ENCODE measurements at places on chromosomes 1 and 21. TPM values are rescaled to one million over a fixed set of nuclear protein-coding genes. Genes with fewer than 3 reads are reported as not detected.

GRCh38 chr1:21334214-21335087, 44.2 kb upstream of the ECE1 start:
- DNase-seq = peak; percentile 56

DNA sequence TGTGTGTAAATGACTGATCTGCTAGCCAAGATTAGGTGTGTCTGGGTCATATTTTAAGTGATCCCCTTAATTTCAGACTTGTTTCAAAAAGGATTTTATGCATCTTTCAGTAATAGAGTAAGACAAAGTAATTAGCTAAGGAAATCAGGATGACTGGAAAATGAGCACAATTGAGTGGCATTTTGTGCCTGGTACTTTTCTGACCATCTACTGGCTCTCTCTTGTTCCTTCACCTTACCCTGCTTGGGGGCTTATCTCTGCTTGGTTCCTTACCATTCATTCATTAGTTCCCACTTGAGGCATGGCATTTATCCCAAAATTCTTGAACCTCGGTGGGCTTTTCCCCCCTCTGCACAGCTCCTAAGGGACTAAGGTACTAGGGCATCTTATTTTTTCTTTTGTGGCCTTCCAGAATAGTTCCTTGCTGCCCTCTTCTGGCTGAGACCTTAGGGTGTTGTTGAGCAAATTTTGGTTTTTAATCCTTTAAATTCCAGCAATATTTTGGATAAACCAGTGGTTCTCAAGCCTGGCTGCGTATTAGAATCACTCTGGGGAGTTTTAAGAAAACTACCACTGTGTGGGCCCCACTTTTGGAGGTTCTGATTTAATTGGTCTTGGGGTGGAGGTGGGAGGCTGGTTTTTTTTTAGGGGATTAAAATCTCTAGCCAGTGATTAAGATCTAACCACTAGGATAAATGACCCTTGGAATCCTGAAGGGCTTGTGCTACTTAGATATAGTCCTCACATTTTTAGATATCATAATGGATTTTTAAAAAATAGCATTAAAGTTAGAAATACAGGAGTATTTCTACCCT, 50.8 kb downstream of the HS2ST1 start:
- DNase-seq = peak; percentile 71

The ARHGEF16 gene
- 7.2 TPM for total RNA-seq

The FCRLA gene
- total RNA-seq = 0.18 TPM

DNA sequence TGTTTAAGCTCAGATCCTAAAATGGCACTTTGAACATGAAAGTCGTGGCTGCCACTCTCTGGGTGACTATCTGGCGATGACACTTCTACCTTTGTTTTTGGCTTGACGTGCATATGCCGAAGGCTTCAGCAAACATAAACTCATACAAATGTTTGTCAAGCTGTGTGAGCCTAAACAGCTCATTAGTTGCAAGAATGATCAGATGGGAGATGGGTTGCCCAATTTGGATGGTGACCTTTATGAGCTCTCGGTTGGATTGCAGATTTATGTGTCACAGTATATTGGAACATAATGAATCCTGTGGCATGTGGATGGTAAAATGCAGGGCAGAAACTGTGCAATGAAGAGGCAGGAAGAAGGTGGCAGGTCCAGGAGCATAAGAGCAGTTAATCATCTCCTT, 229.3 kb downstream of the DISC1 start:
- no peak for DNase-seq

- no peak for DNase-seq
Observed at GRCh38 chr1:31407029-31407626, 5.9 kb upstream of the SERINC2 start.

GRCh38 chr21:39812983-39813382, 54.3 kb upstream of the PCP4 start:
- DNase-seq = no peak

The CREB3L4 gene
- 34.0 TPM for total RNA-seq

The ANGPTL3 gene
- not detected for total RNA-seq

DNA sequence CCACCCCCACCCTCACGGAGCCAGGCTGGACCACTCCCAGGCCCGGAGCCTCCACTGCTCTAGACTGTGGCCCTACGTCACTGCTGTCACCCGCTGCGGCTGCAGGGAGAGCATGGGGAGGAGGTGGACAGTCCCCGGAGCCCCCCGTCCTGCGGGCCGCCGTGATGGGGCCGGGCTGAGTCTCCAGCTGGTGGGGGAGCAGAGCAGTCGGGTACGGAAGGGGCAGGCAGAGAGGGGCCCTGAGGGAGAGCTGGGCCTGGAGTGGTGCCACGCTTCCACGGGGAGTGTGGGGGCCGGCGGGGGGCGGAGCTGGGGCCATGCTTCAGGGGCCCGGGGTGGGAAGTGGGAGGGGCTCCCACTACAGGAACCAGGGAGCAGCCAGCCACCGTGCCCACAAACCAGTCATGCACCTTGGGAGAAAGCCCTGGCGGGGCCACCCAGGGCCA, 98.9 kb upstream of the KCNK1 start:
- DNase-seq = no peak

DNA sequence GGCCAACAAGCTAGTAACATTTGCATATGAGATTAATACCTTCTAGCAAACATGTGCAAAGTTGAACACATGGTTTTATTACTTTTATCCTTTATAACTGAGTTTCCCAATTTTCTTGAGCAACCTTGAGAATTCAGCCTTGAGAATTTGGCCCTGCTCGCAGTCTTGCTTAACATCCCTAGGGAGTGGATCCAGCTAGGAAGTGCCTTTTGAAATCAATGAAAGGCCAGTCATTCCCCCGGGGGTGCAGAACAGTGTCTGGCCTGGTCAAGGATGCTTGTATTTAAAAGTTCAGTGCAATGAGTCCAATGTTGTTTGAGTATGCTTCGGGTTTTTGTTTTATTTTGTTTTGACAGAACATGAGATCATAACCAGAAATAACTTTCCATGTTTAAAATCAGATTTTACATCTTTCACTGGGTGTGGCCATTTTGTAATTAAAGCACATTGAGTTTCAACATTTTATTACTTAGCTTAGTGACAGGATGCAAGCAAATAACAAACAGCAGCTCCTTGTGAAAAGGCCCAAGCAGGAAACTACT, 16.7 kb downstream of the PALMD start:
- peak; percentile 96 for DNase-seq

DNA sequence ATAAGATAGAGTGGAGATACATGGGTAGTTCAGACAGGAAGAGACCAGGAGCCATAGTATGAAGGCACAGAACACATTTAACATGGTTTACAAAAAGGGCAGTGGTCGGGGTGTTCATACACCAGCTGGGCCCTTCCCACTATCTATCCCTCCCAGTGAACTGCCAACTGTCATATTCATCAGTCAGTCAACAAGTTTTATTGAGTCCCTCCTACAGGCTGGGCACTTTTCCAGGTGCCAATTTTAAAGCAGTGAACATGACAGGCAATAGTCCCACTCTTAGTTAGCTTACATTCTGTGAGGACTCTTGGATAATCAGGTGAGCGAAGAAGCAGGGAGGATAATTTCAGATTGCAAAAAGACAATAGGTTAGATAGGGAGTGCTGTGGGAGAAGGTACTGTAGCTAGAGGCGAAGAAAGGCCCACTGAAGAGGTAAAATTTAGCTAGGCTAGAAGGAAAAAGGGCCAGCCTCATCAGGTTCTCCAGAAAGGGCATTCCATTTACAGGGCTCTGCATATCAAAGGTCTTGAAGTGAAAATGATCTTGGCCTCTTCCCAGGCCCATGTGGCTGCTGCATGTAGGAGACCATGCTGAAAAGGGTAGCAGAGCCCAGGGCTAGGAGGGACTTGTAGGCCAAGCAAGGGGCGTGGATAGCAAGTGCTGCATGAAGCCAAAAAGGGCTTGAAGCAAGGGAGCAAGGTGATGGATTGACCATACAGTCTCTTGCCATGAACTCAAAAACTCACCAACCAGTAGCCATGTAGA, 274.7 kb upstream of the SNX7 start:
- DNase-seq = no peak

The ITLN2 gene
- total RNA-seq = not detected

GRCh38 chr1:76294482-76295194, 220.1 kb downstream of the ST6GALNAC3 start:
- DNase-seq = no peak

DNA sequence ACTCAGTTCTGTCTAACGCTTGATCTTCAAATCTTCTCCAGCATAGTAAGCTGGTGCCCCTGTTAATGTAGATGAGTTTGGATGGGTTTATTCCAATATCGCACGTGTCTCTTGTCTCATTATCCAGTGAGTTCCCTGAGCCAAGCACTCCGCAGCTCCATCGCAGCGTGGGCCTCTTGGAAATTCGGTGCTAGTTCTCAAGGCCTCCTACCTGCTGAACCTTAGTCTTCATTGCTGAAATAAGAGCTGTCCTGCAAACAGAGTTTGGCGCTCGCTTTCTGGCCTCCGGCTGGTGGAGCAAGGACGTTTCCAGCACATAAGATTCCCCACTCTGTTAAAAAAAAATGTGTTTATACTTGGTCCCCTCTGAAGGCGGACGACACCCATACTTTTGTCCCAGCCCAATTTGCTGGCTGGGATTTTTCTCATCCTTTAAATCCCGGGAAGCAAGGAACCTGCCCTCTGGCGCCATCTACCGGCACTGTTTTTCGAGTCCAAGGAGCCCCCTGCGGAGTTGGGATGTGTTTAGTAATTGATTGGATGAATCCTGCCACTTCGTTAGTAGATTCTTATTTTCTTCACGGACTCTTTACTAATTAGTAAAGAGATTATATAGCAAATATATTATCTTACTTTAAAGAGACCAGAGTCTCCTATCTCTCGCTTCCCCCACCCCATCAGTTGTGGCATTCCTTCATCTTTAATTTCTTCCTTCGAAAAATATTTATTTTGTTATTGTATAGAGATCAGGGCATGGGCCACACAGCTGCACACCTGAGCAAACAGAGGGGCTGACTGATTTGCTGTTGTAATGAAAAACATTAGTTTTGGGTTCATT, 14.7 kb downstream of the JUN start:
- DNase-seq = peak; percentile 78

- no peak for DNase-seq
Observed at GRCh38 chr1:160398823-160399222, 1.5 kb upstream of the VANGL2 start.

Data from cardiac muscle cell (in vitro differentiated cells and primary cell).